ENCODE measurements at places on chromosomes 2 and 18. TPM values are rescaled to one million over a fixed set of nuclear protein-coding genes. Genes with fewer than 3 reads are reported as not detected.

Gene DHRS9
- 1.1 TPM for total RNA-seq

Gene SOCS6
- total RNA-seq = 19.9 TPM

Gene RBKS
- 5.2 TPM for total RNA-seq

Gene NXPH2
- not detected for total RNA-seq

Gene ABCG8
- not detected for total RNA-seq

Gene HNMT
- 90.4 TPM for total RNA-seq

Gene FBXO41
- 6.6 TPM for total RNA-seq

Gene UGT1A10
- total RNA-seq = 3.0 TPM

Gene HEATR5B
- total RNA-seq = 29.7 TPM

Gene GAL3ST2
- total RNA-seq = 0.47 TPM

Gene RBFA
- total RNA-seq = 35.7 TPM

Gene HNRNPLL
- 55.2 TPM for total RNA-seq

Gene IFIH1
- 15.2 TPM for total RNA-seq

Gene HOXD10
- 4.4 TPM for total RNA-seq

Gene RAB17
- total RNA-seq = 24.2 TPM

Gene HOXD13
- not detected for total RNA-seq

Gene AQP12B
- not detected for total RNA-seq

Gene SNED1
- total RNA-seq = 41.8 TPM

Gene ST8SIA3
- not detected for total RNA-seq

Gene RDH14
- total RNA-seq = 20.6 TPM

Gene SEC11C
- 55.3 TPM for total RNA-seq

Gene NETO1
- 2.6 TPM for total RNA-seq

Gene ECEL1
- total RNA-seq = 0.39 TPM

Gene SERPINB4
- not detected for total RNA-seq

Gene DOK1
- 11.8 TPM for total RNA-seq

Gene GALNT5
- total RNA-seq = 0.29 TPM

Gene CNDP1
- total RNA-seq = 0.31 TPM

Gene GREB1
- total RNA-seq = 5.1 TPM

Gene DPY30
- total RNA-seq = 45.7 TPM

Gene TMEM182
- 12.8 TPM for total RNA-seq

Gene NDUFS1
- total RNA-seq = 94.4 TPM

Gene ZBTB7C
- total RNA-seq = 72.1 TPM

Gene GBX2
- not detected for total RNA-seq

Gene CHAC2
- 3.2 TPM for total RNA-seq

Gene REG1B
- total RNA-seq = not detected
